Effector memory CD4-positive, alpha-beta T cell (primary cell): ENCODE measurements at places on chromosomes 5 and 9.

GRCh38 chr9:90770182-90770738 is 31.4 kb upstream of the SYK start:
- DNase-seq = no peak

DNA sequence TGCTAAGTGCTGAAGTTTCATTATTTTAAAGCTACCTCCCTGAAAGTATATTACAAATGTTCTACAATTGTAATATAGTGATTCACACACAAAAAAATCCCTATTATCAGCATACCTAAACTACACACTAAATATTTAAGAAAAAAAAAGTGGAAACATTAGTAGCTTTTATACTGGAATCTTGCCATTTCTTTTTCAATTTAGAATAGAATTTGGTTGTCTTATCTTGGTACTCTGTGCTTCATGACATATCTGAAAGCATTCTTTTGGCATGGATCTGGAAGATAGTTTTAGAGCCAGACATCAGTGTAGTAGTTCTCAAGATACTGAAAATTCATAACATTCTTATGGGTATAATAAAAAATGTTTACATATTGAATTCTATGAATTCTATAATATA is 35.0 kb downstream of the SLC1A3 start:
- no peak for DNase-seq

- no peak for DNase-seq
These were observed 535.8 kb downstream of the CYLC2 start for GRCh38 chr9:103530934-103531333.

DNA sequence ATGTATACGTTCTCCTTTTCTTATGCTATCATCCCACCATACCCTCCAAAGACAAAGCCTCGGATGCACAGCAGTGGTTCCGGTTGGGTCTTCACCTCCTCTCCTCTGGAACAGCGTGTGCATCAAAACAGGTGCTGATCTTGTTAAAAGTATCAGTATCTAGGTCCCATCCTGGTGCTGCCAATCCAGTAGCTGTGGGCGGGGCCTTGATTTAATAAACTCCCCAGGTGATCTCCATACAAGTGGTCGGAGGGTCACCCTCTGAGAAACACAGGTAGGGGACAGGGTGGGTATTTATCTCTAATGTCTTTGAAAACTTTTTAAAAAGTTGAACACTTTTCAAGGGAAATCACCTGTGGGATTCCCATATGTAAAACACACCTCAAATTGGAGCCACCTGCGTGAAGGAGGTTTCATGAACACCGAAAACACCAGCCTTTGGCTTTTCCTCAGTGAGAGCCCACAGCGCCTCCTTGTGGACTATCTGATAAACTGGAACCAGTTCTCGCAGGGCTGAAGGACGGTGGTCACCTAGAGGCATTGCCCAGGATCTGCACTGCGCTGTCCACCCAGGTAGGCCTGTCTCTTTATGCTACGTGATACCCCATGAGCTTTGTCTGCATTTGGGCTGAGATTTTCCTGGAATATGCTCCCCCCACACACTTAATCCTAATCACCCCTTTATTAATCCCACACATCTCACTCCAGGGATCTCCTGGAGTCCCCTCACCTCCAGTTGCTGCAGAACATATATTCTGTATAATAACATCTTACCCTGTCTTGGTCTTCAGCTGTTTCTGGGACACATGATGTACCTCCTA is 80.5 kb upstream of the EPB41L4B start:
- DNase-seq = no peak

- DNase-seq = no peak
These were observed 133.4 kb upstream of the SPEF2 start for GRCh38 chr5:35484241-35484640.

DNA sequence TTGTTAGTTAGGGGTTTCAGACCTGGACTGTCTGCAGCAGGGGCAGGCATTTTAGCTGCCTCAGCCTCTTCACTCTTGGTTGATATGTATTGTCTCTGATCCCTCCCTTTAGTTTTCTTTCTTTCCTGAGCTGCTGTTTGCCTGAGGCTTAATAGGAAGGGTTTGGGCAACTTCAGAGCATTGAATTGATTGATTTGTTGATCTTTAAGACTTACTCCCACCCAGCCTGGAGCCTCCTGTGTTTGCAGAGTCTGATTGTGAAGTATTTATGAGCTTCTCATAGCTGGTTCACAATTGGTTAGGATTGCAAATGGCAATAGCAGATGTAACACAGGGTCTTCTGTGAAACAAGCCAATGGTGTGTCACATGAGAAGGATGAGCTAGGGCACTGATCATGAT is 671.8 kb upstream of the SEMA6A start:
- no peak for DNase-seq
